ENCODE measurements at places on chromosomes 13 and 19.

DNA sequence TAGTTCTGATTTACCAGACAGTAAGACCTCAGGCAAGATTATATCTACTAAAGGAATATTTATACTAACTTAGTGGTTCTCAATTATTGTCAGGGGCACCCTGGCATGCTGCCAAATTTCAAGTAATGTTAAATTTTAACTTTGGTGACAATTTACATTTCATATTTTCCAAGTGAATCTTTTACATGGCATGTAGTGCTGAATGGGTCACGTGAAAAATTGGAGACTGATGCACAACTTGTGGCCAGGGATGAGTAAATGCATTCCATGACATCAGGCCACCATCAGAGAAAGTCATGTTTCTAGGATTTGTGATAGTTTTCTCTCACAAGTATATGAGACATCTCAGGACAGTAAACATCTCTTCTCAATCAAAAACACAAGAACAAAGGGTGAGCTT lies 202.6 kb upstream of the SOX21 start:
- H3K4me1 ChIP-seq = no peaks in the 10 kb centered on the region
- no peaks in the 10 kb centered on the region for H3K27me3 ChIP-seq
- H3K4me3 ChIP-seq = no peak overlapping the region

- no peak overlapping the region for H3K4me3 ChIP-seq
- H3K27ac ChIP-seq = no peak overlapping the region
- H3K4me1 ChIP-seq = no peaks in the 10 kb centered on the region
- H3K27me3 ChIP-seq = no peaks in the 10 kb centered on the region
- DNase-seq = no peak
Measured at GRCh38 chr13:45748941-45749759, 47.0 kb downstream of the CBY2 start.

DNA sequence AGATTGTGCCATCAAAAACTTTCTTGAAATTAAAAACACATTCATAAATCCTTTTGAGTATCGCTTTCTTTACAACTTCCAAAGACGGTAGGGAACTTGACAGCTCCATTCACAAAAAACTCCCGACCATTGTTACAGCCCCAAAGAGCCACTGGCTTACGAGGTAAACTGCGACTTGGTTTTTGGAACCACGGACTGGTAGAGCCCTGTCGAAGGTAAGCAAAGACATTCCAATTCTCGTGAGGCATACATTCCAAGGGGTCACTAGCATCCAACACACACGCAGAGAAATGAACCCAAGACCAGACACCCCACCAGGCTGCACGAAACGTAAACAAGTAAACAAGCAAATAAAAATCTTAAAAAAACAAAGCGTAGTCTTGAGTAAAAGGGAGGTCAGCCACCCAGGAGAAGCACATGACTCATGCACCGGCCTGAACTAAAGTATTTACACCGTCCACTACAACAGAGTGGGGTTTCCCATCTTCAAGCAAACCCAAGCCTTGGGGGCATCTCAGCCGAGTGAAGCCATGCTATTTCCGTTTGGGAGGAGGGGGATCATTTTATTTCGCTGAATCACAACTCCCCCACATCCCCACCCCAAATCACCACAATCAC lies 1.4 kb downstream of the BRD4 start:
- peak overlapping the region; percentile 77 for H3K27ac ChIP-seq
- peak; percentile 26 for DNase-seq
- H3K36me3 ChIP-seq = peaks cover 4% of the 10 kb centered on the region
- peak overlapping the region; percentile 79 for H3K4me3 ChIP-seq

GRCh38 chr19:10422846-10423245 lies 2.5 kb downstream of the PDE4A start:
- peaks cover 42% of the 10 kb centered on the region for H3K4me1 ChIP-seq
- no peak for DNase-seq
- peaks cover 14% of the 10 kb centered on the region for H3K27me3 ChIP-seq

DNA sequence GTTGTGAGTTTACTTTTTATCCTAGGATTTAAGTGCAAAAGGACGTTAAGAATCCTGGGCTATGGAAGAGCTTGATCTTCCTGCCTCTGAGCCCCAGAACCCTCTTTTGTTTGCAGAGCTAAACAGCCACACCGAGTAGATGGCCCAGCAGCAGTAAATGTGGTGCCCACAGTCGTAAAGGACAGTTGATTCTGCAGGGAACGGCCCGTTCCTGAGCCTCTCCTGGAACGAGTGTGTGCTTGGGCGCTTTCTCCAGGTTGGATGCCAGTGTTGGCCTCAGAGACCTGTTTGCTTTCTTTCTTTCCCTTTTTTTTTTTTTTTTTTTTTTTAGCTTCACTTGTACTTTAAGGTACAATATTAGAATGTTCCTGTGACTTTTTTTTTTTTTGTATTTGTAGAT lies 41.7 kb downstream of the SPATA13 start:
- H3K36me3 ChIP-seq = no peaks in the 10 kb centered on the region
- no peak overlapping the region for H3K27ac ChIP-seq
- H3K4me1 ChIP-seq = peaks cover 3% of the 10 kb centered on the region
- H3K27me3 ChIP-seq = no peaks in the 10 kb centered on the region
- no peak overlapping the region for H3K4me3 ChIP-seq
- no peak for DNase-seq

GRCh38 chr19:38360351-38360750 lies 14.0 kb upstream of the PSMD8 start:
- no peaks in the 10 kb centered on the region for H3K4me1 ChIP-seq
- H3K27ac ChIP-seq = no peak overlapping the region
- H3K27me3 ChIP-seq = no peaks in the 10 kb centered on the region
- no peaks in the 10 kb centered on the region for H3K36me3 ChIP-seq

GRCh38 chr19:50252111-50252886 lies 48.9 kb downstream of the MYH14 start:
- H3K4me1 ChIP-seq = no peaks in the 10 kb centered on the region
- no peak for DNase-seq
- H3K27ac ChIP-seq = no peak overlapping the region
- H3K36me3 ChIP-seq = no peaks in the 10 kb centered on the region

DNA sequence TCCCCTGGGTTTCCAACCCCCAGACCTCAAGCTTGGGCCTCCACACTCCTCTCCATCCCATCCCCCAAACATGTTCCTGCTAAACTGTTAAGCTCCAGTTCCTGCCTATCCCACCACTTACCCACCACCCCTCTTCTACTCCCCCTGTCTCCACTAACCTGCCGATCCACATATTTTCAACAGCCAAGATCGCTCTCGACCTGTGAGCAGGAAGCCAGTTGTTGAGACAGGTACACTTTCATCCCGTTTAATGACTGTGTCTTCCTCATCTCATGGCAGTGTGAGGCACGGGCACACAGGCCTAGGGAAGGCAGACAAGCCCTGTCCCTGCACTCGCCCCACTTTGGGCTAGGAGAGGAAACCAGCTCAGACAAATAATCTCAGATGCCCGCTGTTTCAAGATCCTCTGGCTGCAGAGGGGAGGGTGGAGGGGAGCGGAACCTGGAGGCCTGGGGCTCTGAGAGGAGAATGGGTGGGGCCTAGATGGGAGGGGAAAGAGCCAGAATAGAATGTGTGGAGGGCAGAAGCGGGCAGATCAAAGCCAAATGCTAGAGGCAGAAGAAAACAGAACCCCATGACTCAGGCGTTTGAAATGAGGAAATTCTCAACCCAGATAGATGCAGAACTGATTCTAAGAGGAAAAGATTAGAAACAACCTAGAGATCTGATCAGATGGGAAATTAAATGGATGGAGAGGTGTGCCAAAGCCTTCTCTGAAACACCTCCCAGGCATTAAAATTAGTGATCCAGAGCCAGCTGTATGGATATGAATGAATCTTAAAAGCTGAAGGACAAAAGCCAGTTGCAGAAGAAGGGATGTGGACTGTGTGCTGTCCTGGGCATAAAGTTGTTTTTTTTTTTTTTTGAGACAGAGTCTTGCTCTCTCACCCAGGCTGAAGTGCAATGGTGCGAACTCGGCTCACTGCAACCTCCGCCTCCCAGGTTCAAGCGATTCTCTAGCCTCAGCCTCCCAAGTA lies 16.9 kb upstream of the CYP2S1 start:
- H3K27ac ChIP-seq = peak overlapping the region; percentile 33
- no peaks in the 10 kb centered on the region for H3K27me3 ChIP-seq
- H3K4me1 ChIP-seq = peaks cover 17% of the 10 kb centered on the region
- H3K4me3 ChIP-seq = no peak overlapping the region
- no peaks in the 10 kb centered on the region for H3K36me3 ChIP-seq

DNA sequence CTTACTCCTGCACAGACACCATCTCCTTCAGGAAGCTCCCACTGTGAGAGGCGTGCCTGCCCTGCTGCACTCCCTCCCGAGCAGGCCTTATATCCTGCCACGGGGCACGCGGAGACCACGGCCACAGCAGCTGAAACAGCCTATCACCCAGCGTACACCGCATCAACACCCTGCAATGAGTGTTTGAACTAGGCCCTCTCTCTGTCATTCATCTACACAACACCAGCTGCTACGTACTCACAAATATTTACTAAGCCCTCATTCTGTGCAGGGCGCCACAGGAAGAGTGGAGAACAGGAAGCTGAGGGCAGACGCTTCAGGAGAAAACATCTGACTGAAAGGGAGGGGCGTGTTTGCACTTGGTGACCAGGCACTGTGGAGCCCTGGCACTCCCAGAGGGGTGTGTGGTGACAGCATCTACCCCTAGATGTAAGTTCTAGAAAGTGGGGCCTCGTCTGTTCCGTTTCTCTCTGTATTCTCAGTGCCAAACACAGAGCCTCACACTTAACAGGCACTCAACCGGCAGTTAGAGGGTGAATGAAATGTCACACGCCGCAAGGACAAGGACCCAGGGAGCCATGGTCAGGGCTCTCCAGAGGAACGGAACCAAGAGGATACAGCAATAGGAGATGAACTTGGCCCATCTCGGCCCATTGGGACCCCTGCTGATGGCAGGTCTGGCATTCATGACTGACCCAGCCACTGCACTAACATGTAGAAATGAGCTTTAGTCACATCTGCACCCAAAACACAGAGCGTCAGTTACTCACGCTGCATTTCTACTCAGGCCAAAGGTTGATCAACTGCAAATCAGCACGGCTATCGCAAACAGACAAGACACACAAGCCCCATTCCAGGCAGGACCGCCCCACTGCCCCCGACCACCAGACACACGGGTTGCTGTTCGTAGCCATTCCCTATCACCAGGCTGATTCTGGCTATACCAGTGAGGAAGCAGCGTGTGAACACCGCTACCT lies 15.7 kb downstream of the RANBP3 start:
- H3K36me3 ChIP-seq = no peaks in the 10 kb centered on the region
- H3K4me1 ChIP-seq = peaks cover 56% of the 10 kb centered on the region
- peak; percentile 42 for DNase-seq
- H3K27me3 ChIP-seq = no peaks in the 10 kb centered on the region
- peak overlapping the region; percentile 38 for H3K4me3 ChIP-seq
- H3K27ac ChIP-seq = peak overlapping the region; percentile 77

GRCh38 chr13:102035969-102036368 lies 365.9 kb downstream of the FGF14 start:
- H3K36me3 ChIP-seq = no peaks in the 10 kb centered on the region
- no peak overlapping the region for H3K4me3 ChIP-seq
- DNase-seq = no peak
- no peak overlapping the region for H3K27ac ChIP-seq
- H3K4me1 ChIP-seq = no peaks in the 10 kb centered on the region
